ENCODE measurements at places on chromosomes 6 and 20. TPM values are rescaled to one million over a fixed set of nuclear protein-coding genes. Genes with fewer than 3 reads are reported as not detected.

- DNase-seq = no peak
These were observed 16.8 kb downstream of the DAAM2 start for GRCh38 chr6:39808964-39809363.

DNA sequence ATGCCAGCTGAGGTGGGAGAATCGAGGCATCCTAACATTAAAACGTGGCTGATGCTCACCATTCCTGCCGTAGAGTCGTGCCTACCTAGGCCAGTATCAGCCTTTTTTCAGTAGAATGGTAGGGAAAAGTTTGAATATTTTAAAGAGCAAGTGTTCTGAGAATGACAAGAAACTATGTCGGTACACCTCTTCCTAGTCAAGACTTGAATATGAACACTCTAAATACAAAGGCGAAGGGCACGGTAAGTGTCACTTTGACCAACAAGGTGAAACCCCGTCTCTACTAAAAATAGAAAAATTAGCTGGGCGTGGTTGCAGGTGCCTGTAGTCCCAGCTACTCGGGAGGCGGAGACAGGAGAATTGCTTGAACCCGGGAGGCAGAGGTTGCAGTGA lies 1.0 kb downstream of the GINM1 start:
- no peak for DNase-seq

DNA sequence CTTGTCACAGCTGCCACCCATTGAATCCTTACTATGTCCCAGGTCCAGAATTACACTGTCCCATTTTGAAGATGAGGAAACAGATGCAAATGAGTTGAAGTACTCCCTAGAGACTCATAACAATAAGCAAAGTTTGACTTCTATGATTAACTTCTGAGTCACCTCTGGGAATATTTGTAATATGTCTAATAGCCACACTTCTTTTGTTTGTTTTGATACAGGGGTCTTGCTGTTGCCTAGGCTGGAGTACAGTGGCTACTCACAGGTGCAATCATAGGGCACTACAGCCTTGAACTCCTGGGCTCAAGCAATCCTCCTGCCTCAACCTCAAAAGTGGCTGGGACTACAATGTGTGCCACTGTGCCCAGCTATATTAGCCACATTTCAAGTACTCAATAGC lies 11.4 kb upstream of the SOX12 start:
- DNase-seq = no peak

DNA sequence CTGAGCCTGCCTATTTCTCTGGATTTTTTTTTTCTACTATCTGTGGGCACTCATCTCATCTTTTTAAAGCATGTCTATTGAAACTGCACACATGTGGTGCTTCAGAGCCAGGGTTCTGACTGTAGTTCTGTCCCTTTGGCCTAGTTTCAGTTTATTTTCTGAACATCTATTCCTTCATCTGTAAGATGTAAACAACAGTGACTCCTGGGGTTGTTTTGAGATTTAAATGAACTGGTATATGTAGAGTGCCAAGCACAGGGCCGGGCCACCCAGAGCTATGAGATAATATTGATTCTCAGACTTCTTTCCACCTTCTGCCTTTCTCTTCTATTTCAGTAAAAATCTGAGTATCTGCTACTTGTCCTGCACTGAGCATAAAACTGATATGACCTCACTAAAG lies 185.1 kb downstream of the CARMIL1 start:
- no peak for DNase-seq

DNA sequence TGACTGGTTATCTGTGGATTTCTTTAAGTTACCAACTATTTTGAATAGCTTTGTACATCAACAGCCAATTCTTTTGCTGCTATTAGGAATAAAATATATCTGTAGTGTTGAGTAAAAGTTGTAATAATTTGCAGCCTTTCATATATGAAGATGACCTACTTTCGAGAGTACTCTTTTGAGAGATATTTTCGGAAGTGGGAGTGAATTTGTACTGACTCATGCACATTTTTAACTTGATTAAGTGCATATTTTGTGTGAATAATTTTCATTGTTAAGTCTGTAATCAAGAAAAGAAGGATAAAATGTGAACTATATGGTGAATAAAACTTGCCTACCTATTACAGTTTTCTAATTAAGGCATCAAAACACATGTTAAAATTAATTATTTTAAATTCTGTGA lies 51.9 kb downstream of the L3MBTL3 start:
- DNase-seq = no peak

- DNase-seq = no peak
These were observed 3.3 kb upstream of the CNKSR3 start for GRCh38 chr6:154513601-154514320.

DNA sequence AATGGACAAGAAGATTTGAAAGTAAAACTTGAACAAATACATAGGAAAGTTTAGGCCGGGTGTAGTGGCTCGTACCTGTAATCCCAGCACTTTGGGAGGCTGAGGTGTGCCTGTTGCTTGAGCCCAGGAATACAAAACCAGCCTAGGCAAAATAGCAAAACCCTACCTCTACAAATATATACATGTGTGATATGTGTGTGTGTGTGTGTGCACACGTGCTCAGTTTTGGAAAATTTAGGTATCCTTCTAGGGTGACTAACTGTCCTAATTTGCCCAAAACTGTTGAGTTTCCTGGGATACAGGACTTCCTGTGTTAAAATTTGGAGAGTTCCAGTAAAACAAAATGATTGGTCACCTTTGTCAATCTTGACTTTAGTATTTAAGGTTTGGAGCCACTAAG lies 503.2 kb downstream of the PKHD1 start:
- no peak for DNase-seq

FILIP1 gene
- total RNA-seq = 87.3 TPM

THBS2 gene
- 3.3 TPM for total RNA-seq

ARMH2 gene
- total RNA-seq = not detected

B4GALT5 gene
- total RNA-seq = 284 TPM

IRF4 gene
- total RNA-seq = 0.58 TPM

Data from psoas muscle (tissue), 8 donors.